ENCODE measurements at places on chromosomes 1 and 21.

DNA sequence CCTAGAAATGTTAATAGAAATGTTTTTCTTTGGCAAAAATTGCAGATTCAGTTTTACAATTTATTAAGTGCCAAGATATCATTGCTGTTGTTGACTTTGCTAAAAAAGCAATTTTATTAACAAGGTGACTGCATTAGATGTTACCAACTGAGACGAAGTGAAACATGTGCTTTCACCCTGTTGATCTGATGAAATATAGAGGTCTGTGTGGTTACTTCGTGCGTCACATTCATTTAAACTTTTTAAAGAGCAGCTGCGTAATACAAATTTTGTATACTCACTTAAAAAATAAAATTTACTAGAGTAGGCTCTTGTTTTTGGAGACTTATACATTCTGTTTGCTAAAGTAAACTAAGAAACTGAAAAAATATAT, 465.7 kb downstream of the USP25 start:
- DNase-seq: no peak

DNA sequence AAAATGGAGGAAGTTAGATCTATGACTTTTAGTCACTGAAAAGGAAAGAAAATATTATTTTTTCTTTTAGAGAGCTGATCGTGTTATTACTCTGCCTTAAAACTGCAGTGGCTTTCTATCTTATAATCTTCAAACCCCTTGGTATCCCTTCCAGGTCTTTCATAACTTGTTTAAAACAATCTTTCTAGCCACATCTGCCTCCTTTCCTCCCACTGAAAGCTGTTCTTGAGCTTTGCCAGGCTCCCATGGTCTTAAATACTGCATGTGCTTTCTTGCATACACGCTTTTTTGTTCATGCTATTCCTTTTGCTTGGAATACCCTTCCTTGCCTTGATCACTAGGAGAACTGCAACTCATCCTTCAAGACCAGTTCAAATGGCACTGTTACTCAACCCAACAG, 65.9 kb upstream of the GADD45A start:
- DNase-seq: no peak

DNA sequence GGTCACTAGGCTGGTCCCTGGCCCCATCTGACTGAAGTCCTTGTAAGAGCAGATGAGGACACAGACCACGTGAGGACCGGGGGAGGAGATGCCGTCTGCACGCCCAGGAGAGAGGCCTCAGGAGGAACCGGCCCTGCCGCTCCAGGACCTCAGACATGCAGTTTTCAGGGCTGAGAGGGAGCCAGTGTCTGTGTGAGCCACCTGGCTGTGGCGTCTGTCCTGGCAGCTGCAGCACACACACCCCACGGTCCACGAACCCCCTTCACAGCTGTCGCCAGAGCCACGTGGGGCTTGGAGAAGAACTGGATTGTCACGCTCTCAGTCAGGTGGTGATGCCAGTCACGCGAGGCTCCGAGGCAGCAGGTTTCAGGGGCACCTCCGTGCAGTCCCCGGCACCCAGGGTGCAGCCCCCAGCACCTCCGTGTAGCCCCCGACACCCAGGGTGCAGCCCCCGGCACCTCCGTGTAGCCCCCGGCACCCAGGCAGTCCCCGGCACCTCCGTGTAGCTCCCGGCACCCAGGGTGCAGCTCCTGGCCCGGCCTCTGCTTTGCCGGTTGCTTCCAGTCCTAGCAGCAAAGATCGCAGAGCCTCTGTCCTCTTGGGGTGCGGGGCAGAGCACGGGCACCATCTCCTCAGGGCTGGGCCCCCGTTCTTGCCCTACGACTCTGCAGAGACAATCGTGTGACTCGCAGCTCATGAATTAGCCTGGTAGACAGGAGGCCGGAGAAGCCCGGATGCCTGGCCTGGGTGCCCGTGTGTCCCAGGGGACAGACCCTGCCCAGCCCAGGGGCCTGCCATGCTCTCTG, 19.0 kb upstream of the SUMO3 start:
- DNase-seq: no peak

DNA sequence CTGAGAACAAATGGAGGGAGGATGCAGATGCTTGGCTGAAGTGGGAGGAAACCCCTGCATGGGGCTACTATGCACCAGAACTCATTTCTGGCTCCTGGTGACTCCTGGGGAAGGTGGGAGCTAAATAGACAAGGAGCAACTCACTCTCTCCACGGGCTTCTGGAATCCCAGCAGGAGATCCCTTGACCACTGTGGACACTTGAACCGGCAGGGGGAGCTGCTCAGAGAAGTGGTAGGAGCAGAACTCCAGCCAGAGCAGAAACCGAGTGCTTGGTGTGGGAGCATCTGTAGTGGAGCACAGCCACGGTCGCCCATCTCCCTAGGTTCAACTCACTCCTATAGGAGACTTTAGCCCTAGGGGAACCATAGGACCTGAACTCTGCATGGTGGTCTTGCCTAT, 205.6 kb upstream of the GJB5 start:
- DNase-seq: no peak

DNA sequence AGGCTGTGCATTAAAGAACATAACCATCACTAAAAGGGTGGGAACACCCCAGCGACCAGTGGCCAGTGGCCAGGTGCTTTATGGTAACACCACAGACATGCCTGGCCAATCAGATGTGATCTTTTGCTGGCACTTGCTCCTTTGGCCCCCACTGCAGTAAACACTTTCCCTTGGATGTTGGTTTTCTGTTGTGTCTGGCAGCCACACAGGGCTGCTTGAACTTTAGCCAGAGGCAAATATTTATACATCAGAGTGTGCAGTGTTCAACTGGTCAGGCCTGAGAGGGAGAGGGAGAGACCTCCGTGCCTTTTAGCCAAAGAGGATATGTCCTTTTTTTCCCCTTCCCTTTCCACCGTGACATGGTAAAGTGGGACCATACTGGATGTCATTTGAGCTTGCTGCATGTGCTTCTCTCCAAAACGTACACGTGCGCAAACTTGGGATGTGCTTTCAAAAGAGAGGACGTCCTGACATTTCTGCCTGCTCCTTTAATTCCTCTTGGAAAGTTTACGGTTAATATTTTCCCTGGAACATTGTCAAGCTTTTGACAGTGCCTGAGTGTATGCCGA, 101.2 kb downstream of the NFIA start:
- DNase-seq: no peak

DNA sequence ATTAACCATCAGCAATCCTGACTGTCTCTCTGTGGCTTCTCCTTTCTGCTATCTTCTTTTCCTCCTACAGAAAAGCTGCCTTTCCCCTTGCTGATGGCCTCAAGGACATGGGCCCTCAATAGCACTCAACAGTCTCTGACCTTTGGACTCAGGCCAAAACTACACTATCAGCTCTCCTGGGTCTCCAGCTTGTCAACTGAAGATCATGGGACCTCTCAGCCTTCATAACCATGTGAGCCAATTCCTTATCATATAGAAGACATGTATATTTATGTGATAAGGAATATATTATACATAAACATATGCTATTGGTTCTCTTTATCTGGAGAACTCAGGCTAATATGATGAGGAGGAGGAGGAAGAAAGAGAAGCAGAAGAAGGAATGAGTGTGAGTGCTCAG, 91.8 kb upstream of the GJB5 start:
- no peak for DNase-seq

GRCh38 chr21:33695813-33696212, 53.5 kb downstream of the ITSN1 start:
- DNase-seq: no peak

GRCh38 chr1:89304572-89305230, 32.0 kb upstream of the GBP5 start:
- no peak for DNase-seq

GRCh38 chr1:247173431-247173830, 1.6 kb upstream of the ZNF124 start:
- DNase-seq: no peak

GRCh38 chr1:117646956-117647355, 41.1 kb downstream of the TENT5C start:
- DNase-seq: no peak

DNA sequence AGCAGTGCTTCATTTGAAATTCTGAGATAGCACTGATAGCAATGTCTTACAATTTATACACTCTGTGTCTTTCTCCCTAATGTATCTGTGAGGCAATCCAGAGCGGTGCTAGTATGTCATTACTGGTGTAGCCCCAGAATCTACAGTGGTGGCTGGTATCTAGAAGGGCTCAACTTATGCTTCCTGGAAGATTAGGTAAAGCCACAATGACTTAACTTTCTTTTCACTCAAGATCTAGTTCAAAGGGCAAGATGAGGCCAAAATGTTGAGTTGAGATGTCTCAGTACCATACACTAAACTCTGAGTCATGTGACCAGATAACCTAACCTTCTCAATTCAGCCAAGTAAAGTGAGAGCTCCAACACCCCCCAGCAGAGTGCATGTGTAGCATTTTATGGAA, 77.5 kb downstream of the PAPPA2 start:
- DNase-seq: no peak

DNA sequence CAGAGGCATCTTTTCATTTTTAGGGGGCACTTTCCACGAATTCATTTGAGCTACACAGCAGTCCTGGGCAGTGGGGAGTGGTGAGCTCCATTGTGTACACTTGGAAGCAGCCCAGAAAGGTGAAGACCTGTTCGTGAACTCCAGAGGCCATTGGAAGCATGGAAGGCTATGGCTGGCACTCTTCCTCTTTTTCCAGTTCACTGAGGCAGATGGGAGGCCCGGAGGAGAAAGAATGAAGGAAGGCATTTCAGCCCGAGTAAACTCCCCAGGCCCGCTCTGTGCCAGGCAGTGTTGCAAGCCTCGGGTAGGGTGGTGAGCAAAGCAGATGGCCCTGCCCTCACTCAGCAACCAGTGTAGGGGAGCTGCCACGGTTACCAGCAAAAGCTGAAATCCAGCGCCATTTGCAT, 673 bp upstream of the DHCR24 start:
- no peak for DNase-seq

GRCh38 chr1:18948913-18949685, 7.4 kb downstream of the IFFO2 start:
- DNase-seq: no peak

GRCh38 chr1:23664837-23665795, 26.5 kb upstream of the RPL11 start:
- DNase-seq: no peak

- no peak for DNase-seq
Observed at GRCh38 chr1:63937461-63938022, 163.7 kb downstream of the ROR1 start.

DNA sequence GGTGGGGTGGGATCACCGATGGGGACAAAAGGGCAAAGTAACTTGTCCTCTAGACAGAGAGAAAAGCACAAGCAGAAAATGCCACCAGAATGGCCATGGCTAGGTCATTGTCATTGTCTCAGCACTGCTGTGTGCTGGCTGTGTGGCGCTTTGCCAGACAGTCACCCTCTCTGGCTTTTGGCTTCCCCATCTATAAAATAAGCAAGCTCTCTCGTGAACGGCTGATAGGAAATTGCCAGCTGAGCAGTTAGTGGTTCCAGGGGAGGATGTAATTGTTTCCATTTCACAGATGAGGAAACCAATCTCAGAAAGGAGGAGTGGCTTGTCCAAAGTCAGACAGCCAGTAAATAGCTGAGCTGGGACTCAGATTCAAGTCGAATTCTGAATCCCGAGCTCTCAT, 32.5 kb downstream of the PADI2 start:
- no peak for DNase-seq

DNA sequence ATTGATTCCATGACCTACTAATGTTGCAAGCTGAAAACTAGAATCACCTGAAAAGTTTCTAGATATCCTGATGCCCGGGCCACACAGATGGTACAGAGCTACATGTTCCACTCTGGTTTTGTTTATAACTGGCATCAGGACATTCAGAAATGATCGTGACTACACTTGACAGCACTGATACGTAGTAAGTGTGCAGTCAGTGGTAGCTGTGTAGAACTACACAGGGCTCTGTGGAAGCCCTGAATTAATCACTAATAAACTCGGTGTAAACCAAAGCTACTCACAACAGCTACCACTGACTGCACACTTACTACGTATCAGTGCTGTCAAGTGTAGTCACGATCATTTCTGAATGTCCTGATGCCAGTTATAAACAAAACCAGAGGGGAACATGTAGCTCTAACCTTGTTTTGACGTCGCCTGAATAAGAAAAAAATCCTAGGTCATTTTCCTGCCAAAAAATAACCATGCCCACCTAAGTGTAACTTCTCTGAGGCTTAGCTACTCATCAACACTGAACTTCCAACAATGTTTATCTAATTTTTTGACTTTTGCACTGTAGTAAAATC, 149.7 kb downstream of the TGFBR3 start:
- DNase-seq: no peak

DNA sequence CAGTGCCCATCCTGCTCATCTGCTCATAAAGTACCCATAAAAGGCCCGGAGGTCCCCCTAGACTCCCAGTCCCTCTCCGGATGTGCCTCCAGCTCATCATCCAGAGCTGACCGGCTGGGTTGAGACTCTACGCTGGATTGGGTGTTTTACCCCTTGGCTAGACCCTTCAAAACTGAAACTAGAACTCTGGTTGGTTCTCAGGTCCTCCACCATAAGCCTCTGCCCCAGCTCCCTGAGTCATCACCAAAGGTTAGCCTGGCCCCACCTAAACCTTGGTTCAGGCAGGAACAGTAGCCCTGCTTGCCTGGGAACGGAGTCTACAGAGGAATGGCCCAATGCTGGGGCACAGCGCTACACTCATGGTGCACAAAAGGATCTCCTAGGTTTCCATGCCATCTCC, 75.1 kb downstream of the TLR5 start:
- DNase-seq: no peak

GRCh38 chr1:86435327-86435726, 11.4 kb downstream of the CLCA2 start:
- DNase-seq: no peak

DNA sequence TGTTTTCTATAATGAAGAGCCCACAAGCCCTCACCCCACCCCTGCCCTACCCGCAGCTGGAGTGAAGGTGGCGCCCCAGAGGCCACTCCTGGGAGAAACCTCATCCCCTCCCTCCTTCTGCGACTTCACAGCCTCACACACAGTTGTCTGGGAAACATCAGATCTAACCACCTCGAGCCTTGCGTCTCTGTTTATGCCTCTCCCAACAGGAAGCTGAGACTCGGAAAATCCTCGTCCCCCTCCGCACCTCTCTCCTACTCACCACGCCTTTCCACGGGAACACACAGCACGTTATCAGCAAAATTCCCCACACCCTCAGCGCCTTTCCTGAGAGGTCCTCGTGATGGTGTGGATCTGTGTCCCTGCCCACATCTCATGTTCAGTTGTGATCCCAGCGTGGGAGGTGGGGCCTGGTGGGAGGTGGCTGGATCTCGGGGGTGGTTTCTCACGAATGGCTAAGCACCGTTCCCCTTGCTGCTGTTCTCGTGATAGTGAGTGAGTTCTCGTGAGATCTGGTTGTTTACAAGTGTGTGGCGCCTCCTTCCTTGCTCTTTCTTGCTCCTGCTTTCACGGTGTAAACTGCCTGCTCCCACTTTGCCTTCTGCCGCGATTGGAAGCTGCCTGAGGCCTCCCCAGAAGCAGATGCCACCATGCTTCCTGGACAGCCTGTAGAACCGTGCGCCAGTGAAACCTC, 190.6 kb downstream of the KIF26B start:
- DNase-seq: no peak

- no peak for DNase-seq
Observed at GRCh38 chr1:194043984-194044755, 857.8 kb upstream of the B3GALT2 start.

GRCh38 chr1:237655778-237656177, 234.9 kb downstream of the ZP4 start:
- DNase-seq: no peak

Data from effector memory CD8-positive, alpha-beta T cell (primary cell).